ENCODE measurements at places on chromosomes 3 and 15.

DNA sequence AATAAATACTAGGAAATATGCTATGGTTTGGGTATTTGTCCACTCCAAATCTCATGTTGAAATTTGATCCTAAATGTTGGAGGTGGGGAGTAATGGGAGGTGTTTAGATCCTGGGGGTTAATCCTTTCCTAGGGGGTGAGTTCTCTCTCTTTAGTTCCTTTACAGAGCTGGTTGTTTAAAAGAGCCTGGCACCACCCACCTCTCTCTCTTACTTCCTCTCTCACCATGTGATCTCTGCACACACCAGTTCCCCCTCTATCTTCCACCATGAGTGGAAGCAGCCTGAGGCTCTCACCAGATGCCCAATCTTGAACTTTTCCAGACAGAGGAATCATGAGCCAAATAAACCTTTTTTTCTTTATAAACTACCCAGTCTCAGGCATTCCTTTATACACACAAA is 10.5 kb downstream of the SLC24A5 start:
- DNase-seq, result no peak

GRCh38 chr15:90959894-90960293 is 5.2 kb downstream of the RCCD1 start:
- no peak for DNase-seq

DNA sequence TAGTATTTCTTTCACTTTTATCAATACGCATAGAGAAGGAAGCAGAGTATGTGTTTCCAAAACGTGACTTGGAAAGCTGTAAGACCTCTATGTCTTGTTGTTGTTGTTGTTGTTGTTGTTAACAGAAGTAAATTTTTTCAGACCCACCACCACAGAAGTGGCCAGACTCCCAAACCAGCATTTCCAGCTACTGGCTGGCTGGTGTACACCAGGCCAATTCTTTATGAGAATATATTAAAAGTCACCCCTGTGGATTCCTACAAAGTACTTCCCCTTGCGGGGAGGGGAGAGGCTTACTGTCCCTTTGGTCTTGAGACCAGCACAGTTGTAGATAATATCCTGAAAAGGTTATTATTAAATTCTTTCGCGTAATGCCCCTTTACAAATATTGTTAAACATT is 1.6 kb upstream of the FOXP1 start:
- DNase-seq, result no peak

GRCh38 chr15:78130466-78131294 is 565 bp downstream of the CIB2 start:
- DNase-seq, result no peak

GRCh38 chr15:93420050-93420452 is 331.0 kb upstream of the RGMA start:
- DNase-seq, result no peak
